Left ventricle myocardium inferior (tissue), 1 donor: ENCODE measurements at places on chromosomes 5 and 9. TPM values are rescaled to one million over a fixed set of nuclear protein-coding genes. Genes with fewer than 3 reads are reported as not detected.

DNA sequence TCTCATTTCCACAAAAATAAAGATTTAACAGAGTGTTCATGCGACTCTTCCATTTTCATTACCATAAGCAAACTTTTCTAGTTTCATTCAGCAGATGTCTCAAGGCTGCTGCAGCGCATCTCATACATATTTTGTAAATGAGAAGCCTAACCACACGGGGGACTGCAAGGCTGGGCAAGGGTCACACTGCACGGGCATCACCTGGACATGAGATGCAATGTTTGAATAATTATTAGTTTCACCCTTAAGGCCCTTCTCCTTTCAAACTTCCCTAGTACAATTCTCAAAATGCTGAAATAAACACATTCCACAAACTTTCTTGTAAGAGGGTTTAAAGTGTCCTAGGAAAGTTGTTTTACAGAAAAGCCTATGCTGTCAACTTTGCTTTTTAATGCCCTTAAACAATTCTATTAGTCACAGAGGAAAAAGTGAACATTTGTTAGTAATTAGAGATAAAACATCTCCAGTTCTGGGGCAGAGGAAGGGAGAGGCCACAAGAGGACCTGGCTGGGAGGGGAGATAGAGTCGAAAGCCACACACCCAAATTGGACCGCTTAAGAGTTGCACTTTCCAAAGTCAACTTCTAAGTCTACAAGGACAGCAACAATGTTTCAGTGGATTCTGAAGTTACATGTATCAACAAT is 1.3 kb downstream of the DENND1A start:
- DNase-seq, result no peak

DNA sequence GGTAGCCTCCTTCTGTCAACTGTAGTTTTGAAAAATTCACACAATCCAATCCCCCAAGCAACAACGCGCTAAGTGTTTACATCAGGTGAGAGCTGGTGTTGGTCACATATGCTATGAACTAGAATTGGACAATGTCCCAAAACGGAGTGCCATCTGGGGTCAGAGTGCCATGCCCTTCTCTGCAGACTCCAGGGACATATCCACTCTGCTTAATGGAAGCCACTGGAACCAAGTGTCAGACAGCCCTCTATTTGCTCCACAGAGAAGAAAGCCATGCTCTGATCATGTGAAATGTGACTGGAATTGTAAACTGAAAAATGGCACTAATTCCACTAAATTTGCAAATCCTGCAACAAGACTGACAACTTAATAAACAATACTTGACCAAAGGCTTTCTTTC is 12.2 kb downstream of the ABCA1 start:
- no peak for DNase-seq

DNA sequence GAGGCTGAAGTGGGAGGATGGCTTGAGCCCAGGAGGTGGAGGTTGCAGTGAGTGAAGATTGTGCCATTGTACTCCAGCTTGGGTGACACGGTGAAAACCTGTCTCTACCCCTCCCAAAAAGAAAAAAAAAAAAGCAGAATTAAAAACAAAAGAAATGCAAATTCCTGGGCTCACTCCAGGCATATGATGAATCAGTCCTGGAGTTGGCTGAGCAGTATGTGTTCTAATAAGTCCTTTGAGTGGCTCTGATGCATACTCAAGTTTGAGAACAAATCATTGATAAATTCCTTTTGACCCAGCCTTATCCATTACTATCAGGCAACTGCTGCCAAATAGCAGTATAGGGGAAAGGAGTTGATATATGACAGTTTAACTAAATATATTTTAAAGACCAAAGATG is 28.3 kb downstream of the UHRF2 start:
- no peak for DNase-seq

DNA sequence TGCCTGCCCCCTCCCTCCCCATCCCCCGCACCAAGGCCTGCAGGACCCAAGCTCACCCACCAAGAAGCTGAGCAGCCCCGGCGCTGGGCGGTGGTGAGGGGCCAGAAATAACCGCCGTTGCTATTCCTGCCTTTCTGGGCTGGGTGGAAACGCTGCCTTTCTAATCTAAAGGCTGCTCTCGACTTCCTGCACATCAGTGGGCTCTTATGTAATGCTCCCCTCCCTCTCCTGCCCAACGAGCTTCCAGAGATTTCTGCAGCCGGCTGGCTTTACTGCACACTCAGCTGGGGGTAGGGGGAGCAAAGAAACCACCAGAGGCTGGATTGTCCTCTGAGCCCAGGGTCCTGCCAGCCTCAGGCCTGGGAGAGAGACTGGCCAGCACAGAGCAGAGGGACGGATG is 6.9 kb upstream of the EGR1 start:
- DNase-seq, result no peak

DNA sequence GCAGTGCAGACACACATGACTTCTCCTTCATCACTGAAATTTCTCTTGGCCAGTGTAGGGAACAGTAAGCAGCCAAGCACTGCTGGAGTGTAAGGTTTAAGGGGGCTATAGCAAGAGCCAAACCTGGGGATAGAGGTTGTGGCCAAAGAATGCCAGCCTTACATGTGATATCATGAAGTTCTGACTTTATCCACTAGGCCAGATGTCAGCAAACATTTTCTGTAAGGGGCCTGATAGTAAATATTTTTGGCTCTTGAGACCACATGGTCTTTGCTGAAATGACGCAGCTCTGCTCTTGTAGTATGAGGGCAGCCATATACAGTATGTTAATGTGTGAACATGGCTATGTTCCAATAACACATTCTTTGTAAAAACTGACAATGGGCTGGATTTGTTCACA is 29.7 kb upstream of the FYB1 start:
- DNase-seq, result no peak

DNA sequence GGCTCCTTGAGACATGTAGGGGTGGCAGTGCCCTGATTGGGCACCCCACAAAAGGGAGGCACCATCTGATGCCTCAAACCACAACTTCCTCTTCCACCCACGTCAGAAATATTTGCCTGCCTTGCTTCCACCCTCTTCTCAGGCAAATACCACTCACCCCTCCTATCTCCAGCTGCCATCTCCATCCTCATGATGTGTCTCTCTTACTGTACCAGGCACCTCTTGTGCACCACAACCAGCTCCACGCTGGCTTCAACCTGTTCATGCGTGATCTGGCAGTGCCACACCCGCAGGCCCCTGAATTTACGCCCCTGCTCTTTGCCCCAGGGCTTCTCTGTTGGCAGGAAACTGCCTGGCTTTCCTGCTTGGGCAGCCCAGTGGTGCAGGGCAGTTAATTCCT is 87.8 kb upstream of the HSPA9 start:
- no peak for DNase-seq

- DNase-seq, result no peak
These were observed 6.5 kb downstream of the ZNF462 start for GRCh38 chr9:106869458-106869857.

The GALNT12 gene
- 0.55 TPM for total RNA-seq

The CCIN gene
- not detected for total RNA-seq

- no peak for DNase-seq
These were observed 20.0 kb upstream of the PCAT7 start for GRCh38 chr9:94534901-94535300.

GRCh38 chr9:78097541-78097940 is 65.9 kb upstream of the GNAQ start:
- DNase-seq, result no peak

The WNT8A gene
- not detected for total RNA-seq

The KCNN2 gene
- 7.2 TPM for total RNA-seq

The CNTNAP3 gene
- total RNA-seq, result 9.9 TPM

GRCh38 chr5:56105511-56106291 is 110.9 kb upstream of the IL6ST start:
- DNase-seq, result no peak

The C1QTNF2 gene
- 1.4 TPM for total RNA-seq

DNA sequence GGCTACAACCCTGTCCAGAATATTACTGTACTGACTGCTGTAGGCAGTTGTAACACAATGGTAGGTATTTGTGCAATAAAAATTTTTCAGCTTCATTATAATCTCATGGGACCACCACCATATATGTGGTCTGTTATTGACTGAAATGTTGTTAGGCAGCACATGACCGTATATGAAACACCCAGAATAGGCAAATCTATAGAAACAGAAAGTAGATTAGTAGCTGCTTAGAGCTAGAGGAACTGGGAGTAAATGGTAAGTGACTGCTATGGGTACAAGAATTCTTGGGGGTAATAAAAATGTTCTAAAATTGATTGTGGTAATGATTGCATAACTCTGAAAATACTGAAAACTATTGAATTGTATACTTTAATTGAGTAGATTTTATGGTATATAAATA is 185.7 kb downstream of the ESM1 start:
- DNase-seq, result no peak

DNA sequence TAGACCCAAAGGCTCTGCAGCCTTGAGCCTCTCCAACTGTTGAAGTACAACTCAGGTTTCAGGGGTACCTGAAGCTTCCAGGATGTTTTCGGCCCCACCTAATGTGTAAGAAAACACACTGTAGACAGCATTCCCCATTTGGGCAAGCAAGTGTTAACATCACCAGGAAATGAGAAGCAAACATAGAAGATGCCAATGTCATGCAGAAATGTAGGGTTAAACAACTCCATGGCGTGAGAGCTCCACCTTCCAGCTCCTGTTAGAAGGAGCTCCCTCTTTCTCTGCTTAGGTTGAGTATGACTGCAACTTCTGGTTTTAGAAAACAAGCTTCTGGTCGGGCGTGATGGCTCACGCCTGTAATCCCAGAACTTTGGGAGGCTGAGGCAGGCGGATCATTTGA is 31.0 kb upstream of the DENND1A start:
- DNase-seq, result no peak

GRCh38 chr9:127930231-127931091 is at the start of gene PIP5KL1:
TSS of gene PIP5KL1 (minus strand) at chr9:127930777. CDS start at chr9:127930752, 25 bp downstream.
- peak; percentile 87 for DNase-seq

- DNase-seq, result no peak
These were observed 58.9 kb downstream of the DAP start for GRCh38 chr5:10702040-10702629.

The PAIP2 gene
- total RNA-seq, result 148 TPM

The C5orf34 gene
- total RNA-seq, result 0.22 TPM

GRCh38 chr5:177501874-177502678 is 4.7 kb upstream of the PDLIM7 start:
- no peak for DNase-seq

The PRSS3 gene
- total RNA-seq, result not detected

The GPR150 gene
- total RNA-seq, result 0.14 TPM

DNA sequence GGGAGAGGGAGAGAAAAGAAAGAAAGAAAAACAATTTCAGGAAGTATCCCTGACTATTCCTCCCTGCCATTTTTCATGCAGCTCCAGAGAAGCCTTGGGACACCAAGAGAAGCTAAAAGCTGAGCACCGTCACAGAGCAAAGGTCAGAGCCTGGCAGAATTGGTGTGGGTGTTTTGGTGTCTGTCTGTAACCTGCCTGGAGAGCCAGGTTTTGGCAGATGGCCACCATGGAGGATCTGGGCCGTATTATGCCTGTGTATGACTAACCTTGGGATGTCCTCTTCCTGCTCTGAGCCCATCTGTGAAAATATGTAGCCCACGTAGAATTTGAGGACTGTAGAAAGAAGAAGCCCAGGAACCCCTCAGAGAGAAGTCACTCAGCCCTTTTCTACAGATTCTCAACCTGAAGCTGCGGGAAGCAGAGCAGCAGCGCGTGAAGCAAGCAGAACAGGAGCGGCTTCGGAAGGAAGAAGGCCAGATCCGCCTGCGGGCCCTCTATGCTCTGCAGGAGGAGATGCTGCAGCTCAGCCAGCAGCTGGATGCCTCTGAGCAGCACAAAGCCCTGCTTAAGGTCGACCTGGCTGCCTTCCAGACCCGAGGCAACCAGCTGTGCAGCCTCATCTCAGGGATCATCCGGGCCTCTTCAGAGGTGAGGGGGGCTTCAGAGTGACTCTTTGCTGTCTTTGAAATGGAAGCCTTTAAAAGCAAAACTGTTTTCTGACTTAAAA is 18.8 kb downstream of the GLE1 start:
- DNase-seq, result peak; percentile 35

The ADAMTS12 gene
- total RNA-seq, result 0.85 TPM

- DNase-seq, result no peak
These were observed 500.0 kb upstream of the KLF4 start for GRCh38 chr9:107989544-107989943.

- no peak for DNase-seq
These were observed 4.0 kb upstream of the CMYA5 start for GRCh38 chr5:79685627-79686026.

The GAPT gene
- 0.22 TPM for total RNA-seq

GRCh38 chr5:126780165-126780827 is 3.4 kb downstream of the LMNB1 start:
- DNase-seq, result no peak

The PCDHA1 gene
- total RNA-seq, result not detected

GRCh38 chr9:106467113-106467864 is 395.7 kb upstream of the ZNF462 start:
- DNase-seq, result no peak

- peak; percentile 58 for DNase-seq
These were observed 21.6 kb downstream of the SH3GLB2 start for GRCh38 chr9:129006328-129007034.

The CARTPT gene
- total RNA-seq, result not detected

The FOXD4L4 gene
- not detected for total RNA-seq

The MIGA2 gene
- 35.6 TPM for total RNA-seq

The C9orf40 gene
- total RNA-seq, result 2.0 TPM

DNA sequence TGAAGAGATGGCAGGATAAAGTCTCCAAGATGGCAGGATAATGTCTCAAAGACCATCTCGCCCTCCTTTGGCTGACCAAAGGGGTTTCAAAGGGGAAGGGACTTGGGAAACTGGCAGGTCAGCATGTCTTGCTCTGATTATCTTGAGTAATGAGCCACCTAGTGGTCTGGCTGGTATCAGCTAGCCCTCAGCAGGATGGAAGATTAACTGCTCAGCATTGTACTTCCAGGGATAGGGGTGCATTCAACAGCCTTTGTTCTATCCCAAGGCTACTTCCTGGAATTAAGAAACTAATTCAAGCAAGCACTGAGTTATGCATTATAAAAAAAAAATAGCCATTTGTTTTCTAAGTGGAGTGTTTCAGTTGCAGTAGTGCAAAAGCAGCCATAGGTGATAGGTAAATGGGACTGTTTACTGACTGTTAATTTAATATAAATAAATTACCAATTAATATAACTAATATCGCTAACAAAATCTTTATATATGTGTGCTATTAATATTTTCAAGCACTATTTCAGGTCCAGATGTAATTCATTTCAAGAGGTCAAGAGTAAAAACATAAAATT is 555.5 kb downstream of the CDH9 start:
- DNase-seq, result no peak

The MYOT gene
- 29.6 TPM for total RNA-seq

The MSMP gene
- total RNA-seq, result not detected

The GFI1B gene
- 0.27 TPM for total RNA-seq
